NCI-H1092 (cell line): ENCODE measurements at places on chromosomes 5 and 9.

GRCh38 chr5:33854733-33855151 lies 37.0 kb downstream of the ADAMTS12 start:
- DNase-seq: no peak

GRCh38 chr9:103601287-103601686 lies 492.8 kb upstream of the SMC2 start:
- DNase-seq: no peak

DNA sequence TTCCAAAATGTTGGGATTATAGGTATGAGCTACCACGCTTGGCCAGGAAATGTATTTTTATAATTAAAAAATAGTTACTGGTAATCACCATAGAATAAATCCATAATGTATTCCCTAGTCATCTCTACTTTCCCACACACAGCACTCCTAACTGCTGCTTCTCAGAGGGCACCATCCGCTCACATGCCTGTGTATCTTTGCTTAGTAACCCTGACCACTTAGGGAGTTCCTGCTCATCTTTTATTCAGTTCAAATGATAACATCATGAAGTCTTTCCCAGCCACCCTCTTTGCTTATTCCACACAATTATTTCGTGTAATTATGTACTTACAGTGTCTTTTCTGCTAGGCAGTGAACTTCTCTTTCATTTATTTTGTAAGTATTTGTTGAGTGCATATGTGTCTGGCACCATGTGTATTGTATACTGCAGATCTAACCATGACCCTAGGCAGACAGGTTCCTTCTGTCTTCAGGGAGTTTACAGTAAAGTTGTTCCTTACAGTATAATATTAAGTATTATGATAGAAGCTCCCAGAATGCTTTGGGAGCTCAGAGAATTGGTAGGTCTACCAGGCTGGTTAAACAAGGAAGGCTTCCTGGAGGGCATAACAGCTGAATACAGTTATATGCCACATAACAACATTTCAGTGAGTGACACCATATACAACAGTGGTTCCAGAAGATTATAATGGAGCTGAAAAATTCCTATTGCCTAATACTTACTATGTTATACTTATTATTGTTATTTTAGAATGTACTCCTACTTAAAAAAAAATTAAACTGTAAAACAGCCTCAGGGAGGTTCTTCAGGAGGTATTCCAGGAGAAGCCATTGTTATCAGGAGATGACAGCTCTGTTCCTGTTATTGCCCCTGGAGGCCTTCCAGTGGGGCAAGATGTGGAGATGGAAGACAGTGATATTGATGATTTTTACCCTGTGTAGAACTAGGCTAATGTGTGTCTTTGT lies 39.2 kb downstream of the DCAF10 start:
- DNase-seq: no peak

- no peak for DNase-seq
Observed at GRCh38 chr5:16392718-16393117, 72.9 kb downstream of the ZNF622 start.

GRCh38 chr5:16580382-16580781 lies 36.4 kb downstream of the RETREG1 start:
- no peak for DNase-seq

GRCh38 chr5:50813691-50814090 lies 147.3 kb downstream of the PARP8 start:
- no peak for DNase-seq

GRCh38 chr5:75412111-75412990 lies 75.3 kb downstream of the HMGCR start:
- DNase-seq: no peak

DNA sequence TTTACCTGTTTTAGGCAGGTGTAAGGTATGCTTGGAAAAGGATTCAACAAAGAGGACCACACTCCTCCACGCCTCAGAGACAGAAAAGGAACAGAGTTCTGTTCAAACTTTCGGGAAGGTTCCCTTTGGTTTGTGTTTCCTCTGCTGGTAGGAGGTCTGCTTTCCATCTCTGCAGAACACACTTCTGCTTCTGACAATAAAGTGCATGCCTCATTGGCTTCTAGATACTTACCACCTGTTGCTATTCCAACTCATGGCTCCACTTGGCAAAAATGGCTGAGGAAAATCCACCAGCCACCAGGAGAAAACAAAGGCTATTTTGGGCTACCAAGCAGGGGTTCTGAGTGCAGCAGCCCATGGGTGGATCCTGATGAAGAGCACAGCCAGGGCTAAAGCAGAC lies 112.7 kb downstream of the NRG2 start:
- no peak for DNase-seq

- no peak for DNase-seq
Observed at GRCh38 chr5:157821822-157822622, 36.9 kb downstream of the CLINT1 start.

- DNase-seq: no peak
Observed at GRCh38 chr9:68780720-68781119, 75.7 kb downstream of the PIP5K1B start.

DNA sequence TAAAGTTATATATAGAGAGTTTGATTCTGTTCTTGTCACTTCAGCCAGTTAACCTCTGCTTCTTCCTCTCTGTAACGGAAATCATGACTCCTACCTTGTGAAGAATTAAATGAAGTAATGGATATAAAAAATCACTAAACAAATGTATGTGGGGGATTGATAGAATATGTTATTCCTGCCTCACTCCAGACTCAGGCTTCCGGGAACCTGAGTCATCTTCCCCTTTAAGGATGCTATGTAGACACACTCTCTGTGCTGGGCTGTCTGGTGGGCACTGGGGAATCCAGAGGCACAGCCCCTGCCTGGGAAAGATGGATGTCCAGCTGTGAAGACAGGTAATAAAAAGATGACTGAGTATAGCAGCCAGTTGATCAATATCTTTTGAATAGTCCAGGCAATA lies 77.4 kb downstream of the ZNF618 start:
- DNase-seq: no peak

GRCh38 chr9:114680259-114681001 lies 1.6 kb downstream of the TEX48 start:
- DNase-seq: no peak

GRCh38 chr5:26791433-26791832 lies 247.0 kb downstream of the CDH9 start:
- no peak for DNase-seq

DNA sequence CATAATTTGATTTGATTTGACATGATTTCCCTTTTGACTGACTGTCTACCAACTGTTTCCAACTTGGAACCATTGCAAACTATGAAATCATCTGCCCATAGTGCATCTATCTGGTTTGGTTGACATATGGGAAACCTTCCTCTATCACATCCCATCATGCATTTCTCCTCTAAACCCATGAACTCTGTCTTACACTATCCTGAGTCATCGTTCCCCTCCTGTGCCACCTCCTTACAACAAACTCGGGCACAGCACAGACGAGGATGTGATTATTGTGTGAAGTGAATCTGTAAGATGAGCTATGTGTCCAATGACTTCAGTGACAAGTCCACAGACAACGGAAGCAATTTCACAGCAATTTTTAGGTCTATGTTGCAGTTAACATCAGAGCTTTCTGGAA lies 126.1 kb downstream of the NPR3 start:
- no peak for DNase-seq

DNA sequence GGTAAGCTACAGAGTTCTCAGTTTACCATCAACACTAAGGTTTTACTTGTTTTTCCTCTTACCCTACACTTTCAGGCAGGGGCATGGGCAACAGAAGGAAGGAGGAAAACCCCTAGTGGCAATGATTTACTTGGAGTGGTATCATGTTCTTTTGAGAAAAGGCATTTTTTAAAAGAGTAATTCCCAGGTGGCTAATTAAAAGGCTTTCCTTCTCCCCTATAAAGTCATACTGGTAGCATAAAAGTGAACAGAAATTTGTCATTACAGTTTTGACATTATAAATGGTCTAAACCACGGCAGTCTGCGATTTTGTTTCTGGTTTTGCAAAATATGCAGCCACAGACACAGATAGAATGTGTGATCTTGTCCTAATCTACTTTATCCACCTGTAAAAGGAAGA lies 30.9 kb upstream of the OR2K2 start:
- DNase-seq: no peak

GRCh38 chr5:52910071-52910470 lies 79.1 kb upstream of the ITGA2 start:
- DNase-seq: no peak

- no peak for DNase-seq
Observed at GRCh38 chr9:34267660-34268059, 61.4 kb downstream of the KIF24 start.

DNA sequence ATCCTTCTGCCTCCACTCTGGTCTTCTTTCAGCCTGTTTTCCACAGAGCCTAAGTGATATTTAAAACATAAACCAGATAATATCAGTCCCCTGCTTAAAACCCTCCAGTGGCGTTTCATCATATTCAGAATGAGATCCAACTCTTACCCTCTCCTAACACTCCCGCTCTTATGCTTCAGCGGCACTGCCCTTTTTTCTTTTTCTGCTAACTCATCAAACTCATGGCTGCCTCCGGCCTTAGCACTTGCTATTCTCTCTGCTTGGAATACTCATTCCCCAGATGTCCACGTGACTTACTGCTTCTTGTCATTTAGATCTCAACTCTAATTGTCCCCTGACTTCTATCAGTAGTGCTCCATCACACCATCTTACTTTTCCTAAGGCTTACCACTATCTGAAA lies 73.6 kb downstream of the PIP5K1B start:
- no peak for DNase-seq

GRCh38 chr5:81819556-81820317 lies 68.8 kb upstream of the SSBP2 start:
- DNase-seq: no peak
